ENCODE measurements at places on chromosomes 12 and 14.

GRCh38 chr12:127233016-127233415, 1034.0 kb upstream of the TMEM132C start:
- DNase-seq, result no peak

- no peak for DNase-seq
Measured at GRCh38 chr14:29927376-29928116, at the start of gene PRKD1. Gene PRKD1, minus strand, starts transcription at chr14:29927847.

- no peak for DNase-seq
Measured at GRCh38 chr14:68655911-68656316, 137.0 kb downstream of the ZFP36L1 start.

DNA sequence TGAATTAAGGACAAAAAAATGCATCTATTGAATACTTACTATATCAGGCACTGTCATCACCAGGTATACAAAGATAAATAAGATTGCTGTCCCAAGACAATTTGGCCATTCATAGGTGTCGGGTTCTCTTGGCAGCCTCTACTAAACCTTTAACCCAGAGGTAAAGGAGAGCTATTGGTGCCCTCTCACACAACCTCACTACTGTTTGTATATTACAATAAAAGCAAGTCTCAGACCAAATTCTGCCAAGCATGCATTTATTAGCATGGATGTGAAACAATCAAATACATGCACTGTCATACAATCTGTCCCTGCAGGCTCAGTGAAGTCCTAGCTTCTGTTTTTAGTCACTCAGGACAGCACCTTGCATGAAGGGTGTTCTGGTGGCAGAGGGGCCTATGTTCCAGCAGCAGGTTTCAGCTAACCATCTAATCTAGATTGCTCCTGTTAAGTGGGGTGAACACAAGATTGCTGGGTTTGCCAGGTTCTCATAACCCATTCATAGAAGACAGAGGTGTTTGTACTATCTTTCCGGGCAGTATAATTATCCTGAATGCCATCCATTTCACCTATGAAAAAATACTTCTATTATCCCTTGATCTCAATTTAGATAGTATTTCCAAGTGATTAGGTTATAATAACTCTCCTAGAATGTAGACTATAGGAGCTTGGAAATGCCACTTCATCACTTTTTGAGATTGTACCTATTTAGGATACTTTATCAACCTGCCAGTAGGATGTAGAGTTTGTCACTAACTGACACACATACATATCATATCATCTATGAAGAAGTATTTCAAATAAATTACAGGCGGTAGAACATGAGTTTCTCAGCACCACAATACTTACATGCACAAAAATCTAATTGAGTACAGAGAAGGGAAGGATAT, 254.0 kb upstream of the KRR1 start:
- DNase-seq, result no peak

GRCh38 chr12:80056845-80057244, 42.5 kb upstream of the OTOGL start:
- no peak for DNase-seq

DNA sequence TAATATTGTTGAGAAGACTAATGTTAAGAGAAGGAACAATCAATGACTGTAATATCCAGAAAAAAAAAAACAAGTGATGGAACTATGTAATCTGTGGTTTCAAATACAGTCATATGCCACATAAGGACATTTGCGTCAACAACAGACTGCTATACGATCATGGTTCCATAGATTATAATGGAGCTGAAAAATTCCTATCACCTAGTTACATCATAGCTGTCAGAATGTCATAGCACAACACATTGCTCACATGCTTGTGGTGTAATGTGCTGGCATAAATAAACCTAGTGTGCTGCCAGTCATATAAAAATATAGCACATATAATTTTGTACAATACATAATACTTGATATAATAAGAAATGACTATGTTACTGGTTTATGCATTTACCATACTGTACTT, 653.5 kb downstream of the TRHDE start:
- DNase-seq, result no peak

DNA sequence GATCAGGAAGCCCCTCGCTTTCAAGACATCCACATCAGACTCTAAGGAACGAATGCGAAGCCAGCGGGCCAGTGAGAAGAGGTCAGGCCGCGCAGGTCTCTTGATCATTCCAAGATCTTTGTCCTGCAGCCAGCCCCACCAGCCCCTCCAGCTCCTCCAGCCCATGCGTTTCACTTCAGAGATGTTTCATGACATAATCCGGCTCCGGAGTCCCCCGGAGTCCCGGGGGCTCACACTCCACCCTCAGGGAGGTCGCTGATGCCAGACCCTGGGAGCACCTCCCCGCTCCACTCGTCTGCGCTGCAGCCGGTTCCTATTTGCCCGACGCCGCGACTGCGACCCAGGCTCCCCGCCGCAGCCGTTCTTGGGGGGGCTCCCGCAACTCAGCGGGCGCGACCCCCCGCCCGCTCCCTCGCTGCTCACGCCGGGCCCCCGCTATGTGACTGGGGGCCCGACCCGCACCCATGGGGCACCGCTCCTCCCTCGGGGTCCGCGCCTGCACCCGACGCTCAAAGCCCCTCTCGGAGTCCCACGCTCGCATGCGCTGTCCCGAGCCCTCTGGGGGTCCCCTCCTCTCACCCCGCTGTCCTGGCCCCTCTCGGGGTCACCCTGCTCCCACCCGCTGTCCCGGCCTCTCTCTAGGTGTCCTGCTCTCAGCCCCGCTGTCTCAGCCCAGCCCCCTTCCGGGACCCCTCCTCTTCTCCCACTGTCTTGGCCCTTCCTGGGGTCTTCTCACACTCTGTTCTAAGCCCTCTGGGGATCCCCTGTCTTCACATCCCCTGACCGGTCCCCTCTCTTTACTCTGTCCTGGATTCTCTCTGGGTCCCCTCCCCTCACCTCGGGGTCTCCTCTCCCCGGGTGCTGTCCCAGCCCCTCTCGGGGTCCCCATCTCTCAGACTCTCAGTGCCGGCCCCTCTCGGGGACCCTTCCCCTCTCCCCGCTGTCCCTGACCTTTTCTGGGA, 1.1 kb downstream of the TAOK3 start:
- no peak for DNase-seq

DNA sequence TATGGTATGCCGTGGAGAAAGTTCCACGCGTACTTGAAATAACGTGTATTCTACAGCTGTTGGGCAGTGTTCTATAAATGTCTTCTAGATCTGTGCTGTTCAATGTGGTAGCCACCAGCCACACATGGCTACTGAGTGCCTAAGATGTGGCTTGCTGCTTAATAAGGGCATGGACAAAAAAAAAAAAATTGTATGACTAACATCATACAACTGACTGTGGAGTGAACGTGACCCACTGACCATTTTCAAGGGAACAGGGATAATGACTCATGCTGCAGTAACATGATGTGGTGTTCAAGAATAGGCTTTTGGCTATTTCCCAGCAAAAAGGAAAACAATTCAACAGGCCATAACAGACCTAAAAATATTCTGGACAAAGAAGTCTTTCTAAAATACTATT, 13.0 kb downstream of the ATG14 start:
- DNase-seq, result no peak

GRCh38 chr14:42884100-42884499, 1277.4 kb downstream of the LRFN5 start:
- DNase-seq, result no peak

DNA sequence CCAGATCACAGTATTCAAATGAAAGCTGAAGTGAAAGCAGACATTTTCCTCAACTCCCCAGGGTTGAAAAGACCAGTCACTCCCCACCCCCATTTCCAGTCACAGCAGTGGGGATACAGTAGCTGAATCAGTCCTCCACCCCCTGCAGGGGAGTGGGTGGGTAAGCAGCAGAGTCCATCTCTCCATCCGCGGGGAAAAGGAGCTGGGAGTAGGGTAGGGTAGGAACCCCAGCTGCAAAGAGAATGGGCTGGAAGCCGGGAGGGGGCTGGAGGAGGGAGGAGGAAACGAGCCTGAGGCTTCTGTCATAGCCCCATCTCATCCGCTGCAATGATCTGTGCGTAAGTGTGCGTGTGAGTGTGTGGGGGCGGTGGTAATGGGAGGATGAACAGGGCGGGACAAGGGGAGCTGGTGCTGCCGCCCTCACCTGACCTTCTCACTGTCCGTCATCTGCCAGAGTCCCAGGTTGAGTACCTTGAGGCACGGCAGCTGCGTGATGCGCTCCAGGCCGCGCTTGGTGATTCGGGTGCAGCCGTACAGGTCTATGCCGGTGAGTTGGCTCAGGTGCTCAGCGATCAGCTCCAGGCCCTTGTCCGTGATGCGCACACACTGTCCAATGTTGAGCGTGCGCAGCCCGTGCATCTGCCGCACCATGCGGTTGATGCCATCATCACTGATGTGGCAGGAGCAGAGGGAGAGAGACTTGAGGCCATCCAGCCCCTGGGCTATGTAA, 1.8 kb downstream of the FBXL14 start:
- DNase-seq, result no peak

DNA sequence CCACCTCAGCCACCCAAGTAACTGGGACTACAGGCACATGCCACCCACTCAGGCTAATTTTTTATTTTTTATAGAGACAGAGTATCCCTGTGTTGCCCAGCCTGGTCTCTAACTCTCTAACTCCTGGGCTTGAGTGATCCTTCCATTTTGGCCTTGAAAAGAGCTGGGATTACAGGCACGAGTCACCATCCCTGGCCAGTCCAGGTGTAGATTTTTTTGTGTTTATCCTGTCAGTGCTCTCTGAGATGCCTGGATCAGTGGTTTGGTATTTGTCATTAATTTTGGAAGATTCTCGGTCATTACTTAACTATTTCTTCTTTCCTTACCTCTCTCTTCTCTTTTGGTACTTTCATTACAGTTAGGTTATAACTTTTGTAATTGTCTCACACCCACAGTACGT, 5.3 kb upstream of the HIF1A start:
- no peak for DNase-seq

GRCh38 chr12:49121047-49121696, 10.0 kb downstream of the TUBA1B start:
- DNase-seq, result no peak

DNA sequence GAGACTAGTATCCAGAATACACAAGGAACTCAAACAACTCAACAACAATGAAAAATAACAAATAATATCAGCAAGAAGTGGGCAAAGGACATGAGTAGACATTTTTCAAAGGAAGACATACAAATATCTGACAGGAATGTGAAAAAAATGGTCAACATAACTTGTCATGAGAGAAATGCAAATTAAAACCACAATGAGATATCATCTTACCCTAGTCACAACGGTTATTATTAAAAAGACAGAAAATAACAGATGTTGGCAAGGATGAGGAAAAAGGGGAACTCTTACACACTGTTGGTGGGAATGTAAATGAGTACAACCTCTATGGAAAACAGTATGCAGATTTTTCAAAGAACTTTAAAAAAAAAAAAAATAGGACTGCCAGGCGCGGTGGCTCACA, 20.4 kb downstream of the VWF start:
- no peak for DNase-seq

GRCh38 chr12:71478270-71478669, 38.7 kb downstream of the LGR5 start:
- no peak for DNase-seq

GRCh38 chr12:7403466-7403865, 40.5 kb downstream of the CD163L1 start:
- DNase-seq, result no peak

DNA sequence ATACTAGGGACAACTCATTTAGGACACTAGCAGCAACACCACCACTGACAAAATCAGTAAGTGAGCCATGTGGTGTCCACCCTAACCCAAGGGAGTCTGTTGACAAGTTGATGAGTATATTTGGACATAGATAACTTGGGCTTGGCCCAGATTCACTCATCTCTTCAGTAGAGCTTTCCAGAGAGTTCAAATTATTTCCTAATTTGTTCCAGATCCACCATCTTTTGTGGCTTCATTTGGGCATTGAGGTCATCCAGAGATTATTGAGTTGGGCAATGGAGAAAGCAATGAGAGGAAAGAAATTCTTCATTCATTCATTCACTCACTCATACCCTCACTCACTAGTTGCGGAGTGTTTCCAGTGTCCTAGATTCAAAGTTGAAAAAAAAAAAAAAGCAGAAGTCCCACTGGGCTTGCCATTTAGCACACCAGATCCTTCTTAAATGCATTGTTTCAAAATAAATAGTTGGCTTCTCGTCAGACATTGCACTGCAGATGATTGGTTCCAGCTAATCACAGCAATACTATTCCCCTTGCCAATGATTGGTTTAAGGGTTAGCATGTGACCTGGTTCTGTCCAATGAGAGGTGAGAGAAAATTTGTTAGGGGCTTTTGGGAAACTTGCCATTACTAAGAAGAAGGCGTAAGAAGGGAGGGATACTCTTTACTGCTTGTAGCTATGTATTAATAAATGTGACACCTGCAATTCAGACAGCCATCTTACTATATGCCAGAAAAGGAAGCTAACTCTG, 31.8 kb upstream of the WSCD2 start:
- no peak for DNase-seq

DNA sequence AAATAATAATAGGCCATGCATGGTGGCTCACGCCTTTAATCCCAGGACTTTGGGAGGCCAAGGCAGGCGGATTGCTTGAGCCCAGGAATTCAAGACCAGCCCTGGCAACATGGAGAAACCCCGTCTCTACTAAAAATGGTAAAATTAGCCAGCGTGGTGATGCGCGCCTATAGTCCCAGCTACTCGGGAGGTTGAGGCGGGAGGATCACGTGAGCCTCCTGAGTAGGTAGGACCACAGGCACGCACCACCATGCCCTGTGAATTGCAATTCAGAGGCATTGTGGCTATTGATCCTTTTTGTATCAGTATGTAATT, 2.3 kb downstream of the ARHGDIB start:
- no peak for DNase-seq

Data from NCI-H2081 treated with DMSO at 0.1 percent for 48 hours (cell line).